Activated T-cell treated with anti-CD3 and anti-CD28 coated beads for 4 hours (primary cell): ENCODE measurements at places on chromosomes 3 and 15.

GRCh38 chr3:139537361-139537760 is 2.2 kb downstream of the RBP1 start:
- DNase-seq = no peak

DNA sequence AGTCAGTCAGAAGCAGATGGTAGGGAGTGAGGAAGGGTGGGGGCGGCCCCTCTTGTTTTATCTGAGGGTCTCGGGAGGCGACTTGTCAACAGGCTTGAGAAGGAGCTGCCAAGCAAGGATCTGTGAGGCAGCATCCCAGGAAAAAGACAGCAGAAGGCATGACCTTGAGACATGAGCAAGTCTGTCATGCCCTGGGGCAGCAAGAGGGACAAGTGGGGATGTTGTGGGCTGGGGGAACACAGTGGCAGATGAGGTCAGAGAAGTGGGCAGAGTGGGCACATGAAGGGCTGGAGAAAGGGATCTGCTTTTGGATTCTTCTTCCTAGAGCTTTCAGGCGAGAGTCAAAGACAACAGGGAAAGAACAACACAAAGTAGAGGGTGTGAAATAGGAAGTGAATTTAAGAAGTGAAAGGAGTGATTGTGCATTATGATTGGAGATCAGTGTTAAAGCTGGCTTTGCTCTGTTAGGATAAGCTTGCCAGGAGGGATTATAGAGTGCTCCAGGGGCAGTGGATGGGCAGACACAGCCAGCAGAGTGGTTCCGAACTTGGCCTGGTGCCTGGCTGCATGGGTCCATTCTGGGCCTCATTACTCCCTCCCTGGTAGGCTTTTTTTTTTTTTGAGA is 73.3 kb downstream of the USP13 start:
- DNase-seq = no peak

DNA sequence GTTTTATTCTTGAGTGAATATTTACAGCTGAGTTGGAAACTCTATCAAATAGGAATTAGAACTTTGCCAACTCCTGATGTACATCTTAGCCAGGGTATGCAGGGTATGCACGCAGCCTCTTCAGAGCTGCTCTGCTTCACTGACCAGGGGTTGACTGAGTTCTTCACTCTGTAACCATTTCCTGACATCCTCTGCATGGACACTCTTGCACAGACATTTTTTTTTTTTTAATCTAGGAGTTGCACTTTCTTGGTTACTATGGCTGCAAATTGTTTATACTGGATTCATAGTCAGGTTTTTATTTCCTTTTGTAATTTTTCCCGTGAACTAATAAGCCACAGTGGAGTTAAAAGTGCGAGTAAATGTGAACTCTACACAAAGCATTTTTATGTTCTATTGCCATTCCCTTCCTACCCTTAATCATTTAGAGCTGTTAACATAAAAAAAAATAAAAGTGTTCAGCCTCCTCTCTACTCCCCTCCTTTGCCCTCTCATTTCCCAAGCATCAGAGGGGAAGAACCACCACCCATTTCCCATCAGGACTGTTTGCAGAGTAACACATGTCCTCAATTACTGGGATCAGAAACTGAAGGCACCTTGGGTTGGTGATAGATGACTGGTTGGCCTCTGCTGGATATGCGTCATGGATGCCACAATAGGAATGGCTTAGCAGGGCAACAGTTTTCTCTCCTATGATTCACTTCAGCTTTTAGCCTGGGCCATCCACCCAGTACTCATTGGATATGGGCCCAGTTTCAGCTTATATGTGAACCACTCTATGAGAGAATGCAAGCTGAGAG is 54.0 kb downstream of the DUT start:
- DNase-seq = no peak

GRCh38 chr15:73231661-73232419 is 136.9 kb downstream of the HCN4 start:
- DNase-seq = no peak

GRCh38 chr3:150913133-150913922 is 8.1 kb upstream of the MINDY4B start:
- no peak for DNase-seq

DNA sequence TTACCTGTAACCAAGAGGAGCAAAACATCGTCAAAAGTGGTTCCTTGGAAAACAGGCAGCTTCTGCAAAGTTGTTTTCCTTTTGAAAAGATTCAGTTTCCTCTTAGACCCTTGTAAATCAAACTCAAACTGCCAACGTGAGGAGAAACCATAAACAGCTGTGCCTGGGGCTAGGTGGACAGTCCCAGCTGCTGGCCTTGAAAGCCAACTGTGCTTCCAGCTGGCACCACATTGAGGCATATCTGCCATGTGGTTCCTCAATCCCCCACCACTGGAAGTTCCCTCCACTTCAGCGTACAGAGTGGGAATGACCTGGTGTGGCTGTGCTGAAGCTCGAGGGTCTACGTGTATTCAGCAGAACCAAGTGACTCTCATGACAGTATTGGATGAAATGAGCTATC is 40.9 kb downstream of the HRH1 start:
- DNase-seq = no peak

- no peak for DNase-seq
Measured at GRCh38 chr3:98596541-98597500, 3.4 kb upstream of the CPOX start.

DNA sequence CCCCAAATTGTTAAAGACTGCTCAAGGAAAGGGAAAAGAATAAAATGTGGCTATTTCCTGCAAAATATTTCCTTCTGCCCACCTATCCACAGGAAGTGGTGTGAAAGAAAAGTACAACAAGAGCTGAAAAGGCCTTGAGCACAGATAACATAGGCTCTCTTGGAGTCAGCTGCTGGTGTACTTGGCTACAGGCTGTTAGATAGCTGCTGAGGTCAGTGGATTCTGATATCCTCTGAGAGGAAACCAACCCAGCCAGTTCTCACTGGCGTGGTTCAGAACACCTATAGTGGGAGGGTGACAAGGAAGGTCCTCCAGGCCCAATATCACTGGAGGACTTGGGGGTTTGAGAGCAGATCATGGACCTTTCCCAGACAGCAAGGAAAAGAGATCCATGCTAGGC is 124.4 kb upstream of the GAP43 start:
- DNase-seq = no peak

DNA sequence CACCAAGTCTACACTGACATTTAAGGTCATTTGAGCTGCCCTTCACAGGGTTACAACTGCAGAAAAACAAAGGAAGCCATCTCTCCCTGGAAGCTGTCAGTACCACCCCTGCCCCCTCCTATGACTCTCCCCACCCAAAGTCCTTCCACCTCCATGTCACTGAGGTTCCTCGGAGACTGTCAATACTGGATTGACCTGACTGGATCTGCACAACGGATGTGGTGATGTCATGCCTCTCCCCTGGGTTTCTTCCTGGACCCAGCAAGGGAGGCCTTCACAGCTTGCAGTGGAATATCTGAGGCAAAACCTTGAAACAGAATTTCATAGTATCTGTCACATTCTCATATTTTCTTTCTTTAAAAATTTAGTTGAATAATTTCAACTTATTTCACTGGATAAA is 153.5 kb downstream of the CLSTN2 start:
- no peak for DNase-seq

- DNase-seq = no peak
Measured at GRCh38 chr3:132730891-132731580, 8.8 kb upstream of the NPHP3 start.
